CD4-positive, alpha-beta T cell treated with Interleukin-1 beta for 1 hour (primary cell): ENCODE measurements at places on chromosomes 7 and 10.

- DNase-seq = no peak
These were observed 43.3 kb upstream of the BTBD16 start for GRCh38 chr10:122227754-122228153.

GRCh38 chr7:156886020-156886795 lies 6.8 kb downstream of the LMBR1 start:
- no peak for DNase-seq

- DNase-seq = no peak
These were observed 1.8 kb downstream of the CHST12 start for GRCh38 chr7:2405201-2405600.

DNA sequence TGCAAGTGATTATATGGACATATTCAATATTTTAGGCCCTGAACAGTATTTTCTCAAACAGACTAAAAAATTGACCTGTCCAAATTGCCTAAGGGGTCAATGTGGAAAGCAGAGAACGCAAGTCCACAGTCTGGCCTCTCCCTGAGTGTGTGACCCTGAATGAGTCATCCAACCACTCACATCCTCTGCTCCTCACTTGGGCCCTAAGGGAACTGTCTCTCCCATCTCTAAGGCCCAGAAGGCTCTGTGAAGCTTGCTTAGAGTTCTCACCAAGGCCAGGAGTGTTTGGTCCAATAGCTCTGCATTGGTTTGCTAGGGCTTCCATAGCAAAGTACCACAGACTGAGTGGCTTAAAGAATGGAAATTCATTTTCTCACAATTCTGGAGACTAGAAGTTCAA lies 155.1 kb downstream of the LSM5 start:
- DNase-seq = no peak

- no peak for DNase-seq
These were observed 326.9 kb downstream of the PLXNA4 start for GRCh38 chr7:132249256-132249971.

DNA sequence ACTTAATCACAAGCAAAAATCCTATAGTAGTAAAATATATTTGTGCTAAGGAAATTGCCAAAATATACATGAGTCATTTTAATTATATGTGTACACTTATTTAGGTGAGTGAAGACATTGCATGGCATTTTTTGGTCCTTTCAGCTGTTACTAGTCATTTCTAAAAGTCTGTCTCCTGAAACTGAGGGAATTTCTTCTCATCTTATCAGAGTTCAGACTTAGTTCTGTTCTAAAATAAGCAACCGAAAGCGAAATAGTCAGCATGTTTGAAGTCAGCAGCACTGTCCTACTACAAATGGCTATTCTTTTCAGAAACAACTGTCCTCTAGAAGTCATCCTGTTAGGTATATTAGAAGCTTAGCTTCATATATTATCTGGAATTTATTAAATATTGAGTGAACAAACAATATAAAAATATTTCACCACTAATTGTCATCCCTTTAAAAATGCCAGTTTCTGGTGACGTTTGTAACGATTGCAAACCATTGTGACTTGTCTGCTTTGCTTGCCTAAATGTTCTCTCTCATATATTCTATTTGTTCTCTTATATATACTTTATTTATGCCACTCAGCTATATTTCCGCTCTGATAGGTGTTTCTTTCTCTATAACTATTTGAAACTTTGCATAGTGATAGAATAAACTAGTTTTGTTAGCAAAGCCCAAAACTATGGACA lies 227.4 kb upstream of the KAT6B start:
- no peak for DNase-seq

DNA sequence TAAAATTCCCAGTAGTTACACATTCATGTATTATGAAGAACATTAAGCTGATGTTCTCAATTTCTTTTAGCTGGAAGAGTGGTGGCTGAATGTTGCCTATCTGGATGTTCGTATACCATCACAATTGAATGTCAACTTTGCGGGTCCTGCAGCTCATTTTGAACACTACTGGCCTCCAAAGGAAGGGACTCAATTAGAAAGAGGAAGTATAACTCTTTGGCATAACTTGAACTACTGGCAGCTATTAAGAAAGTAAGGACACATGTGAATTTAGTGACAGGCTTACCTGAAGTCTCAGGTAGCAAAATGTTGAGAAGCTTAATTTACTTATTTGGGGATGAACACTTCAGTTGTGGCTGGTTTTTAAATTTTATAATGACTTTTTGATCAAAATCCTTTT lies 15.9 kb downstream of the CROT start:
- DNase-seq = no peak
